ENCODE measurements at places on chromosomes 6 and 20.

- DNase-seq, result no peak
Measured at GRCh38 chr20:18692447-18692846, 104.6 kb downstream of the DTD1 start.

- no peak for DNase-seq
Measured at GRCh38 chr6:16200321-16200883, 38.0 kb upstream of the GMPR start.

DNA sequence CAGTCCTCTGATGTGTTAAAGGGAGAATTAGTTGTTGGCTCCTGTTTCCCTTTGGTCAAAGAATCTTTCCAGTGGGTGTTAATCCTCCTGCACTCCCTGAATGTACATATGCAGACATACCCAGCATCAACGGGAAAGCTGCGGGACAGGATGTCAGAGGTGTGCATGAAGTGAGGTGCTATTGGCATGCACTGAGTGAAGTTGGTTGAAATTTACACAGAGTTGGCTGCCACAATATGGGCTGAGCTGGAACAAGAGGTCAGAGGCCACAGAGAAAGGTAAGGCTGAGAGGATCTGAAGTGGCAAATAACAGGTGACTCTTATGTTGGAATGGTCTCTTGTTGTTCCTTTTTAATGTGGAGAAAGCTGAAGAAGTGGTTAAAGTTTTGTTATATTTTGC, 82.7 kb upstream of the AKIRIN2 start:
- no peak for DNase-seq

DNA sequence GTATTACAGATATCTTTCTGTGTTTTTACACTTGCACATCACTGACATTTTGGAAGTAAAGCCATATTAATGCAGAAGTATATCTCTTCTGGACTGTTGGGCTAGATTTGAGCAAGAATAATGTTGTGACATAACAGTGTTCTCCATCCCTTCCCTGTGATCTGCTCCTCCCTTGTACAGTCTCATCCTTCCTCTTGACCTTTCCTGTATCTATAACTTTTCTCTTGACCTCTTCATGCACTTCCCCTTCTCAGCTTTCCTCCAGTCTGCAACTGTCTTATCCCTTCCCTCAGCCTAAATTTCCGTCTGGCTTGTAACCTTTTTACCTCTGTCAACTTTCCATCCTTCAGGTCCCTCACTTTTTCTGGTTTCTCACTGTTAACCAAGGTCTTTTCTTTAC, 29.8 kb downstream of the NCOA3 start:
- DNase-seq, result no peak

- DNase-seq, result no peak
Measured at GRCh38 chr20:25024171-25024570, 31.6 kb upstream of the APMAP start.

Measured in activated T-helper 2 cell treated with anti-CD3 and anti-CD28 coated beads, Interferon-gamma antibody, Interleukin-2, Interleukin-4, amounts not matched to agents 10 μg/mL and 5 μg/mL and 100 μg/mL, durations not matched to agents 14 hours and 24 hours and 36 hours (primary cell).